ENCODE measurements at places on chromosomes 7 and 10.

- DNase-seq = no peak
Observed at GRCh38 chr10:119135513-119135881, 30.0 kb downstream of the SFXN4 start.

- DNase-seq = no peak
Observed at GRCh38 chr7:14095233-14095950, 105.9 kb upstream of the ETV1 start.

GRCh38 chr10:117543225-117544003 is 868 bp downstream of the EMX2 start:
- no peak for DNase-seq

DNA sequence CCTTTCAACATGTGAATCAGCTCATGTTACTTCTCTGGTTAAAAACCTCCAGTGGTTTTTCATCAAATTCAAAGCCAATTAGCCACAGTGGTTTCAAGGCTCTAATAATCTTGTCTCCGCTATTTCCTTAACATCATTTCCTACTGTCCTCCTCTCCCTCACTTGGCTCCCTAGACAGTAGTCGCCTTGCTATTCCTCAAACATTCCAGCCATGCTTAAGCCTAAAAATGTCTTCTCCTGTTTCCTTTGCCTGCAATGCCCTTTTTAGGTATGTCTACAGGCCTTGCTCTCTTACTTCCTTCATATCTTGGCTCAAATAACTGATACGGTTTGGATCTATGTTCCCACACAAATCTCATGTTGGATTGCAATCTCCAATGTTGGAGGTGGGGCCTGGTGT is 779.4 kb upstream of the LRRN3 start:
- DNase-seq = no peak

- DNase-seq = no peak
Observed at GRCh38 chr7:155944901-155945300, 132.6 kb upstream of the SHH start.

DNA sequence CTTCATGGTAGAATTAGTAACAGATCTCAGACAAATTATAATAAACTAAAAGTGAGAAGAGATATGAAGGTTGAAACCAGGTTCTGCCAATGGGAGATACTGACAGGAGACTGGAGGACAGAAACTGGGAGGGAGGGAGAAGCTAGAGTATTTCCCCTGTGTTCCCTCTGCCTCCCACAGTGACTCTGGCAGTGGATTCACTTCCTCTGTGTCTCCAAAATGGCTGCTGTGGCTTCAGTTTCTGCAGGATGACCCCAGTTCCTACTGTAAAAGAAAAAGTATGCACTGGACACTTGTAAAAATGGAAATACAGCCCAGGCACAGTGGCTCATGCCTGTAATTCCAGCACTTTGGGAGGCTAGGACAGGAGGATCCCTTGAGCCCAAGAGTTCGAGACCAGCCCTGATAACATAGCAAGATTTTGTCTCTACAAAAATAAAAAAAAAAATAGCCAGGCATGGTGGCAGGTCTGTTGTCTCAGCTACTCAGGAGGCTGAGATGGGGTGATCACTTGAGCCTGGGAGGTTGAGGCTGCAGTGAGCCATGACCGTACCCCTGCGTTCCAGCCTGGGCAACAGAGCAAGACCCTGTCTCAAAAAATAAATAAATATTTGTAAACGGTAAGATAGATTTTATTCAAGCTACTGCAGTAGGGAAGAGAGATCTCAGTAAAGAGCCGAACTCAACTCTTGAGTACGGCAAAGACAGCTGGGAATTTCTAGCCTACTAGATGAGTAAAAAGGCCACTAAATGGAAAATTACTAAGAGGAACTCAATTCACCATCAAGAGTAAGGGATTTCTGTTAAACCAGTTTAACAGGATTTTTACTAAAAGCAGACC is 156.6 kb upstream of the TRIM24 start:
- no peak for DNase-seq

GRCh38 chr10:119030421-119031250 is 1.1 kb downstream of the NANOS1 start:
- DNase-seq = peak; percentile 12

- DNase-seq = no peak
Observed at GRCh38 chr7:37357637-37357996, 91.0 kb downstream of the ELMO1 start.

DNA sequence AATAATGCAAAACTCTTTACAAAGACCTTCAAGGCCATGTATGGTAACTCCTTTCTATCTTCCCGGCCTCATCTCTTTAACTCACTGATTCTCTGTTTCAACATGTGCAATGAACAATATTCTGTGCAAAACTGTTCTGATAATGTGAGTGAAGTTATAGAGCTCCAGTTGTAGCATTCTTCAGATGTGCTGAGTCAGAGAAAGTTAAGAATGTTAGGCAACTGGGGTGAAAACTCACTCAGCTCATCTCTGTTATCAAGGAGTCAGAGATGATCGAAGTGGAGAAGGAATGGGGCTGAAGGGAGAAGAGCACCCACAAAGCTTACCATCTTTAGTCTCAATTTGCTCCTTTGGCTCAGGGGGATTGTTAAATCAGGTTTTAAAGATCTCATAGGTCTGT is 344.7 kb upstream of the NPSR1 start:
- no peak for DNase-seq

DNA sequence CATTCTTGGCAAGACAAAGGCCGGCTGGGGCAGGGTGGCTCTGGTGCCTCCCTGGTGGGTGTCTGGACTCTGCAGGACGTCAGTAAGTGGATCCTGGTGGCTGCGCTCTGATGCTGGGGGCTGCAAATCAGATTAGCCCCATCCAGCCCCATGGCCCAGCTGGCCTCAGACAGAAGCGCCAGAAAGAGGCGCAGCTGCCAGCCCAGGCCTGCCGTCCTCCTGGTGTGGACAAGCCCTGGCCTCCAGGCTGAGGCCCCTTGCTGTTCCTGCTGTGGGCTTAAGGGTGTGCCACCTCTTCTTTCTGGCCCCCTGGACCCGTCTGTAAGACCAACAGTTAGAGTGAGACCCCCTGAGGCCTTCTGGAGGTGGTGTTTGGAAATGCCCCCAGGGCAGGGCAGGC is 5.9 kb upstream of the LFNG start:
- no peak for DNase-seq

- DNase-seq = no peak
Observed at GRCh38 chr10:25493122-25493893, 318.5 kb downstream of the GPR158 start.

GRCh38 chr10:95793401-95794045 is 37.6 kb downstream of the ENTPD1 start:
- no peak for DNase-seq

DNA sequence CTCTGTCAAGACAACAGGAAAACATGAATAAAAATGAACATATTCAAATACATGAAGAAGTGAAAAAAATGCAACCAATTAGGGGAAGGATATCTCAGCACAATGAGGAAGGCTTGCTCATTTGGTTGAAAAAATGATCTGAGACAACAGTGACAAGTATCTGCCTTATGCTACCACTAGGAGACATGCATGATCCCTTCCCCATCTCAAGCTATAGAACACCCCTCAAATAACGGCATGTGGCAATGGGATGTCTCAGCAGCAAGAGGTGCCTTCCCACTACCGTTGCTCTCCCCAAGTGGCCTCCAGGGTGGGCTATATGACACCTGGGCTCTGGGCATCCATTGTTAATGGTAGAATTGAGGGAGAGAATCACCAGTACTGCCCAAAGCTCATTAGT is 98.1 kb upstream of the RSU1 start:
- DNase-seq = no peak

DNA sequence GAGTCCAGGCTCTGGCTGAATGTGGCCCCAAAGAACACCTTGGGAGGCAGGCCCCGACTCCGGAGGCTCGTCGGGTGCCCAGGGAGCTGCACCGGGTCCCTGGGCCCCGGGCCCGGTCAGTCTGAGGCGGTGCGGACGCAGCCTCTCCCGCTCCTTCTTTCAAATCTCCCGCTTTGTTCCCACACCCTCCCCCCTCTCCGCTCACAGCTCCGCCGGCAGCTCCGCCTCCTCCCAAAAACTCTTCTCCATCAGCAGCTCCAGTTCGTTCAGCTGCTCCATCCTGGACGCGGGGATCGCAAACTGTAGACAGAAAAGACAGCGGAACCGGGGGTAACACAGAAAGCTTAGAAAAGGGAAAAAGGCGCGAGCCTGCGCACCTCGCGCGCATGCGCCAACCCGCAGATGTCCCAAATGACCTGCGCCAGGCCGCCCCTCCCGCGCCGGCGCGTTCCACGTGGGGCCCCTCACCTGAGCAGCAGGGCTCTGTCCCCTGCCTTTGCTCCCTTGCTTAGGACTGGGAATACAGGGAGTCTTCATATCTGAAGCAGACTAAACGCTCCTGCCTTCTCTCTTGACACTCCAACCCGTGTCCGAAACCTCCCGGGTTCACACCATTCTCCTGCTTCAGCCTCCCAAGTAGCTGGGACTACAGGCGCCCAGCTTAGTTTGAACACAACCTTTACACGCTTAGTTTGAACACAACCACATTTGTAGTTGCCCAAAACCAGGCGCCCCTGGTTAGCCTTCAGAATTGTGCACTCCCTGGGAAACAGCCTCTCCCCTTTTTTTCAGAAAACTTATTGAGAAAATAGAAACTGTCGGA is at the start of gene DNA2:
Gene DNA2 (minus strand): TSS at position 388 of the 823 bp plus-strand sequence. CDS start 109 bp downstream, at position 279.
- peak; percentile 19 for DNase-seq

GRCh38 chr7:113085781-113086390 is 741 bp downstream of the GPR85 start:
- no peak for DNase-seq

DNA sequence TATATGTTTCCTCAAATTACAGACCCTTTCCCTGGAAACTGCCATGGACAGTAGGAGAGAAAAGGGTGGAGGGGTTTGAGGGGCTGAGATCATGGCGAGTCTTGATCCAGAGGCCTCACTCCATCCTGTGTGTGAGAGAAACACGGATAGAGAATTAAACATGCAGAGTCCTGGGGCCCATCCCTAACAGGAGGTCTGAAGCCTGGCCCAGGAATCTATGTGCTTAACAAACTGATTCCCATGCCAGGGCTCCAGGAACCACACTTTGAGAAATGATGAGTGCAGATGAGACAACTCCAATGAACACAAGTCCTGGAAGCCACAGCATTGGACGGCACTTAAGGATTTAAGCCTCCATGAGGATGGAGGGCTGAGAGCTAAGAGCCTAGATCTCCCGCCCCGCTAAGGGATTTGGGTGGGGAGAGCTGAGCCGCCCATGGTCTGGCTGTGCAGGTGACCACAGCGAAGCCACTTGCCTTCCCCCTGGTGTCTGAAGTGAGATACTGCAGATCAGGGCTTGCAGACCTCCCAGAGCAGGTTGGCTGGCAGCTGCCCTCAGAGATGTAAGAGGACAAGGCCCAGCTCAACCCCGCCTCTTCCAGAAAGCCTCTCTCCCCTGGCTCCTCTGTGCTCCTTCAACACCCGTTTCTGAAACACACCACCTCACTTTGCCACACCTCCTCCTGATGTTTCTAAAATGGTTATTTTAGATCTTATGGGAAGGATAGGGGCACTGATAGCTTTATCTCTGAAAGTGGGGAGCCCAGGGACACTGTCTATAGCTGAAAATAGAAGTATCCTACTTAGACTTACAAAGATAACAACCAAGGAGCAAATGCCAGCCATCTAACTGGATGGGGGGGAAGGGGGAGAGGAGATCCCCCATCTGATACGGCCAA is 24.8 kb upstream of the EIF5AL1 start:
- DNase-seq = no peak

DNA sequence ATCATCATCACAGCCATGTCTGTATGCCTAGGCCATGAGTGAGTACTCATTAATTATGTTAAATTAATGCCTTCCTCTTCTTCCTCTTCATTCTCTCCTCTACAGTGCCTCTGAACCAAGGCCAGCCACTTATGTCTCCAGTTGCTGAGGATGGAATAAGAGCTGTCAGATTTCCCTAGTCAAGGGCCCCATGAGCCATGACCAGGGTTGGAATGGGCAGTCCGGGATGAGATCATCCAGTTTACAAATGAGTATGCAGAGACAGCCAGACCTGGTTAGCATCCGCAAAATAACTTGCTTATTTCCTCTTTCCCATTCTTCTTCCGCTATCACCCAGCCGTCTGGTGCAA is 342.7 kb downstream of the GRID1 start:
- no peak for DNase-seq

DNA sequence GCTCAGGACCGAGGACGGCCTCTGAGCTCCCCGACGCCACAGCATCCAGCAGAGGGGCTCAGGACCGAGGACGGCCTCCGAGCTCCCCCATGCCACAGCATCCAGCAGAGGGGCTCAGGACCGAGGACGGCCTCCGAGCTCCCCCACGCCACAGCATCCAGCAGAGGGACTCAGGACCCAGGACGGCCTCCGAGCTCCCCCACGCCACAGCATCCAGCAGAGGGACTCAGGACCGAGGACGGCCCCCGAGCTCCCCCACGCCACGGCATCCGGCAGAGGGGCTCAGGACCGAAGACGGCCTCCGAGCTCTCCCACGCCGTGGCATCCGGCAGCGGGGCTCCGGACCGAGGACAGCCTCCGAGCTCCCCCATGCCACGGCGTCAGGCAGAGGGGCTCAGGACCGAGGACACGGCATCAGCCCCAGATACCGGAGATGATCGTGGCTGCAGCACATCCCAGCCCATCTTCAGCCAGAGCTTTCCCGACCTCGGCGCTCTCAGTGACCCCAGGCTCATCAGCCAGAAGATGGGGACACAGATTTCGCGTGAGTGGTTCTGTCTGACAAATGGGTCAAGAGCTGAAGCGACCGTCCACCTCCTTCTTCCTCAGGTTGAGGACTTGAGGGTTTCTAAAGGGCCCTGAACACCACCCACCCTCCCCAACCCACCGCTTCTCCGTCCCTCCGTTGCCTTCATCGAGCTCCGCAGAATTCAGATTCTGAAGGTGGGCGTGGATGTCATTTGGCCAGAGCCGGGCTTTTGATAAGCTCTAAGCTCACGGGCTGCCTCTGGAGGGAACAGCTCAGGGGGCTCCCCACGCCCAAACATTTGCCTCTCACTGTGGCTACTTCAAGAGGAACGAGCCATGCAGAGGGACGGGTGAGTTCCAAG is 55.8 kb upstream of the DNAAF5 start:
- DNase-seq = no peak

DNA sequence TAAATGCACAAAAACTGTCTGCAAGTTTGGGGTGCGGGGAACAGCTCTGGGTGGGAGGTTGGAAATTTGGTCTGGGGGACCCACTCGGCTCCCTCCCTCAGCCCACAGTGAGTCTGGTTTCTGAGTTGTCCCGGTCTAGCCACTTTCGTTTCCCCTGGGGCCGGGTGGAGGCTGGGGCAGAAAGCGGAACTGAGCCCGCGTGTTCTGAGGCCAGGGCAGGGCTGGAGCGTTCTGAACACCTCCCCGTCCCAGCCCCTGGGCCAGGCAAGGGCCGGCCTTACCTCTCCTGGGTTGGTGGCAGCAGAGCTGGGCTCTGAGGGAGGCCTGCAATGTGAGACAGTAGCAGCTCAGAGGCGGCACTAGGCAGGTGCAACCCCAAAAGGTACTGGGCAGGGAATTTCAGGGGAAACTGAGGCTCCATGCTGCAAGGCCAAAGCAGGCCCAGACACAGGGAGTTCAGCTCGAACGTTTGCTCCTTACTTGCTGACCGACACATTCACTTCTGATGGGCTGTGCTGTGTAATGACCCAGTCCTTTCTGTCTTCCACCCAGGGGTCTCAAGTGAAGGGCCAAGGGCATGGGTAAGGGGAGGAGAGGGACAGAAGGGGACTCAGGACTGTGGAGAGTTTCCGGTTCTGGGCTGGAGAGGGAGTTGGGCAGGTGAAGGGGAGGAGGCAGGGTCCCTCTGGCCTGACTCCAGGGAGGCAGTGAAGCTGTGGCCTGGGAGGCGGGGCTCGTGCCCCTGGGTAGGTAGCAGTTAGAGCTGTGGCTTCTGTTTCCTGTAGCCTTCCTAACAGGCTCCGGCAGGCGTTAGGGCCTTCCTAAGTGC is 3.0 kb downstream of the IRF5 start:
- no peak for DNase-seq

GRCh38 chr10:84375011-84375410 is 46.6 kb downstream of the CCSER2 start:
- DNase-seq = no peak

- no peak for DNase-seq
Observed at GRCh38 chr7:124728610-124729009, 37.0 kb downstream of the GPR37 start.
